ENCODE measurements at places on chromosomes 4 and X.
A peak's percentile ranks its signal among the peaks of the same experiment; 100 is the strongest.

DNA sequence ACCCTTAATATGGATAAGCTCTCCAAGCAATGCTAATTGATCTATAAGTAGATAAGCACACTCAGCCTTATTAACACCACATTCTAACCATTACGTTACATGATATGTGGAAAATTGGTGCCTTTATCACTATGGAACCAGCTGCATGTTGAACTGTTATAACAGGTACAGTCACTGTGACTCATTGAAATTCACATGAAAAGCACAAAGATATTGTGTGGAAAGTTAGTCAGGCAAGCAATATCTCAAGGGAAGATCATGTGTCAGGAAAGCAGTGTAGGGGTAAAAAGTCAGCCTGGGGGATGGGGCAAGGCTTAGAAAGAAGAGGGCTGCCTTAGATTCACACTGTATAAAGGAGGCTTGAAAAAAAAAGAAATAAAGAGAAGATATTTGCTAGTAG is 313.7 kb upstream of the SMIM31 start:
- DNase-seq, result no peak

- no peak for DNase-seq
Measured at GRCh38 chr4:104462641-104463040, 32.1 kb downstream of the CXXC4 start.

GRCh38 chr4:17667653-17668201 is 53.3 kb downstream of the MED28 start:
- DNase-seq, result no peak

- DNase-seq, result no peak
Measured at GRCh38 chr4:94038195-94038594, 169.5 kb upstream of the SMARCAD1 start.

- DNase-seq, result no peak
Measured at GRCh38 chr4:1542226-1542490, 135.9 kb upstream of the NKX1-1 start.

- no peak for DNase-seq
Measured at GRCh38 chr4:147725673-147726072, 6.2 kb upstream of the ARHGAP10 start.

DNA sequence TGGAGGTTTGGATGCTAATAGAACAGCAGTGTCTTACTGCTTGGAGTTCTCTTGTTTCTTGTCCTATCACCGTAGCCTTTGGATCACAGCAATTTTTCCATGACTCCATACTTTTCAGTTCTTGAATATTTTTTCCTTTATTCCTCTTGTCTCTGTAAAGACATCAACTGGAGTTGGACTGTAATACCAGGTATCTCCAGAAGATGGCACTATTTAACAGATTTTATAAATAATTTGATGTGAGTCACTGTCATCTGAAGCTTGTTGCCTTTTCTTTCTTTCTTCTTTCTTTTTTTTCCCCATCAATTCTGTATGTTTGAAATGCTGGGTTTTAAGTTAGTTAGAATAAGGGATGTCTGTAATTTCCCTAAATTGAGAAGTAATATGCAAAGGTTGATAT is 24.1 kb downstream of the HPRT1 start:
- DNase-seq, result peak; percentile 58

DNA sequence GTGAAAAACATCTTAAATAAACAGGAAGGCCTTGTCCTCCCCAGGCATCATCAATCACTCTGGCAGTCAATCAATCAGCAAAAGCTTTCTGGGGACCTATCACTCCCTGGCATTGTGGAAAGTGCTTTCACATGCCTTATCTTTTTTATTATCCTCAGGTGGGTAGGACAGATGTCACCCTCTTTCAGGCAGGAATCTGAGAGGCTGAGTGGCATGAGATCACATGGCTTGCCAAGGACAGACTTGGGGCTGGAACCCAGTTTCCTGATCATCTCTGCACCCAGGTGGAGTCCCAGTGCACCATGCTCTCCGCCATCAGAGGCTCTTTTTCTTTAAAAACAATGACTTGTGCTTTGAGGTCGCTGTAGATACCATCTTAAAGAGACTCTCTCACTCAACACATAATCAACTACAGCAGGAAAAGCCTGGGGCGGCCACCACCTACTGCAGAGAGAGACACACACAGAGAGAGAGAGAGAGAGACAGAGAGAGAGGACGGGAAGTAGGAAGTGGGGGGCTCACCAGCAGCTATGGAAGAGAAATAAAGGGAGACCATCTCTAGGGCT is 282.7 kb downstream of the PTTG2 start:
- DNase-seq, result no peak

GRCh38 chr4:100789991-100790390 is 272.2 kb upstream of the EMCN start:
- DNase-seq, result no peak

DNA sequence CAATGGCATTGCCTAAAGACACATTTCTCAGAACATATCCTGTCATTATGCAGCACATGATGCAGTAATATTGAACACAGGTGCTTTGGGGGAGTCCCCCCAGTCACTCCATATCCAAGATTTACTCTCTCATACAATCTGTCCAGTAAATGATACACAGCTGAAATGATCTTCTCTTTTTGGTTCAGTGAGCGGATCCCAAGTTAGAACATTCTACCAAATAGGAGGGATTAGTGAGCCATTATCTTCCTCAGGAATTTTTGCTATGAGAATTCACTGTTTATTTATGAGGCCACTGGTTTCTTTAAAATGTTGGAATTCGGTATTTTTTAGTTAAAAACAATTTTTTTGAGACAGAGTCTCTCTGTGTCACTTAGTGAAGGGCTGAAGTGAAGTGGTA is 96.5 kb downstream of the TRAPPC11 start:
- no peak for DNase-seq

DNA sequence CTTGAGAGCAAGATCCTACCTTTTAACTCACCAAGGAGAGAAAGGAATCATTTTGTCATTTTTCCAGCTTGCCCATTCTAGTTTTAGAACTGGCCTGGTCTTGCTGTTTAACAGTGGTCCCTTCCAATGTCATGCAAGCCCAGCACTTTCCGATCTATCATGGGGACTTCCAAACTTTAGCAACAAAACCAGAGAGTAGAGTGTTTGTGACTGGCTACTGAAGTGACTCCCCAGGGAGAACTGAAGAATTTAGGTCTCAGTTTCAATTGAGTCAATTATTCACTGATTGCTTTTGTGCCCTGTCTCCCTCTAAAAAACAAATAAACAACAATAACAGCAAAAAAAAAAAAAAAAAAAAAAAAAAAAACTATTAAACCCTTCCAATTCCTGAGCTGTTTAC is 108.3 kb downstream of the LHFPL1 start:
- no peak for DNase-seq

DNA sequence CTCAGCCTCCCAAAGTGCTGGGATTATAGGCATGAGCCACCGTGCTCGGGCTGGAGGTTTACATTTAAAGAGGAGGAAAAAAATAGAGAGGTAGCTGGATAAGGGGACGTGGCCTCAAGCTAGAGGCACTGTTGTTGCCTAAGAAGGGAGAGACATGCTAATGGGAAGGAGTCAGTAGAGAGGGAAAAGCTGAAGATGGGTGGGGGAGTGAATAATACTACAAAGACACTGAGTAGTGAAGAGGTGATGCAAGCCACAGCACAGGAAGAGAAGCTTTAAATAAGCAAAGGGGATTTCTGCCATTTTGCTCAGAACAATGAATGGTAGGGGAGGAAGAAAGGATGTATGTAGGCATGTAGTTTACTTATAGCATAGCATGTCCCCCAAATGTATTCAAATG is 11.5 kb upstream of the AP1S2 start:
- no peak for DNase-seq

DNA sequence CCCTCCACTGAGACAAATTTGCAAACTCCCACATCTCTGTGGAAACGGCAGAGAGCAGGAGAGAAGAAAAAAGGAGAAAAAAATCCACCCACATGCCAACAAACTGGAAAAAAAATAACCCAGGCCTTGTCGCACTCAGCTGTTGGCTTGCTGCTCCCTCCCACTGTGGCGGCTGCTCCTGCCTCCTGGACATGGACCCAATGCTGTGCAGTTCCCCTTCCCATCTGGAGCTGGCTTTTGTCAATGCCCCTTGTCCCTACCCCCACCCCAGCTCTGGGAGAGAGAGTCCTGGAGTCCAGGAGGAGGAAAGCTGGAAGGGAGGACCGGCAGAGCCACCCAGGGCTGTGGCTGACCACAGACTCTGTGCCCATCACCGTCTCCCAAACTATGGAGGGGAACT is 50.8 kb upstream of the IQSEC2 start:
- no peak for DNase-seq

- DNase-seq, result no peak
Measured at GRCh38 chrX:134020910-134021309, 35.5 kb upstream of the GPC3 start.

DNA sequence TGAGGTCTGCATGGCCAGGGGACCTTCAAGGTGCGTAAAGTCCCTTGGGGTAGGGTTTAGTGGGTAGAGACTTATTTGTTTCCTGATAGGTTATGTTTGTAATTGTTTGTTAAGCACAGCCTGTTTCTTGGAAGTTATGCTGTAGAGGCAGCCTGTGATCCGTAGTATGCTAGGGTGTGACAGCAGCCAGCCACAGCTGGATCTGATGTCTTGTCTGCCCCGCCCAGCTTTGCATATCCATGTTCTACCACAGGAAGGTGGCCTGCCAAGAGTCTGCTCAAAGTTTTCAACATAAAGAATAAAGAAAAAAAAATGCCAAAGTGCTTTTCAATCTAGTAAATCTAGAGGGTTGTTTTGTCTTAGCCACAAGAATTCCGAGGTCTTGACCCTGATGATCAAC is 19.1 kb upstream of the PRRG3 start:
- no peak for DNase-seq

DNA sequence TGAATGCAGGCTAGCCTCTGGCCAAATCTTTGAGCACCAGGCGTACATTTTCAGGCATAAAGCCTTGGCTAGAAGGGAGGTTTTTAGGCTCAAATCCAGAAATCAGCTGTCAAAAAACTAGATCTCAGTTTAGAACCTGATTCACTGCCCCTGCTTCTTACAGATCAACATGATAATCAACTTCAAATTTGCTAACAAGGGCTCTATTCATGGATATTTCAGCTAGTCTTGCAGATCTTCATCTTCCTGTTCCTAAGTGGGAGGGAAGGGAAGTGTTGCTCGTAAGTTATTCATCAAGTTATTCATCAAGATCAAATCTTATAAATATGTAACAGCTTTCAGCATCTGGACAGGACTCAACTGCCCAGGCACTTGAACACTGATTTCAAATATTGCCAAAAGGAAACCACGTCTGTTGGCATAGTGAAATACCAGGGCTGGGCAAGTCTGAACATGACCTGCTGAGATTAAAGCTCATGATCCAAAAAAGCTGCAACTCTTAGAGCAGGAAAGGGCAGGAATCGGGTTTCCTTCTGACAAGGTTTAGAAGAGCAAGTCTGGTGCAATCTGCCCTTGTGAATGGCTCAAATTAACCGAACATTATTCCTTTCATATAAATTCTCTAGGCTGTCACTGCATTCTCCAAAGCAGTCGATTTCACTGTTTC is 200.3 kb downstream of the PDGFC start:
- no peak for DNase-seq

DNA sequence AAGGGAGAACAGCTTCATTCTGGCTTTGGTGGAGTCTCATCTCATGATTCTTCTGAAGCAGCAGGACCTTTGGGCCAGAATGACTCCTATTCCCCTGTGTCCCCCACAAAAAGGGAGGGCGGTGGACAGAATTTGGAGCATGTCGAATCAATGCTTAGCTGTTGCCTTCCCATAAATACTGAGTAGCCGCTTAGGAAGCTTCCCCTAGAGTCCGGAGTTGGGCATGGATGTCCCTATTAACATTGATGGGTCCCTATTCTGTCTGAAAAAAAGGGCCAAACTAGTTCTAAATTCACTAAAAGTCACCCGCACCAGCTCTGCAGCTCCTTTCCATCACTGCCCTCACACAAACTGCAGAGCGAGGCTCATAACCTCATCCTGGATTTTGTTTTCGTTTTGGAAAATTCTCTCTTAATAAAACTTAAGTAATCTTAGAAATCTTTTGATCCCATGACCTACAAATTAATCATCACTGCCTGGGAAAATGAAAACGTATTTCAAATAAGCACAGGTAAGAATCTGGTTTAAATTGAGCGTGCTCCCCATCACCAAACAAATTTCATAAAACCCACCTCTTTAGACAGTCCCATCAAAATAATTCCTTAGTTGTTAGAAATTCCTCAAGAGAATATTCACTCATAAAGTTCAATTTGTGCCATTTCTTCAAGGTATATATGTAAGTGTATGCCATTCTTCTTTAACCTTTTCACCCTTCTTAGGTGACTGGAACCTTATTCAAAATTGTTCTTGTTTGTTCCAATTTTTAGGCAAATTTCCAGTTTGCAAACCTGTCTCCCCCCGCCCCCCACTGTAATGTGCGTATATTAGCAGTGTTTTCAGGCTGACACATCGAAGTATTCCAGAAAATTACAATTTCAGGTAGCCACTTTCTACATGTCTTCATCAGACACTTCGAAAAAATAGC is 53.3 kb upstream of the NKAP start:
- DNase-seq, result no peak

DNA sequence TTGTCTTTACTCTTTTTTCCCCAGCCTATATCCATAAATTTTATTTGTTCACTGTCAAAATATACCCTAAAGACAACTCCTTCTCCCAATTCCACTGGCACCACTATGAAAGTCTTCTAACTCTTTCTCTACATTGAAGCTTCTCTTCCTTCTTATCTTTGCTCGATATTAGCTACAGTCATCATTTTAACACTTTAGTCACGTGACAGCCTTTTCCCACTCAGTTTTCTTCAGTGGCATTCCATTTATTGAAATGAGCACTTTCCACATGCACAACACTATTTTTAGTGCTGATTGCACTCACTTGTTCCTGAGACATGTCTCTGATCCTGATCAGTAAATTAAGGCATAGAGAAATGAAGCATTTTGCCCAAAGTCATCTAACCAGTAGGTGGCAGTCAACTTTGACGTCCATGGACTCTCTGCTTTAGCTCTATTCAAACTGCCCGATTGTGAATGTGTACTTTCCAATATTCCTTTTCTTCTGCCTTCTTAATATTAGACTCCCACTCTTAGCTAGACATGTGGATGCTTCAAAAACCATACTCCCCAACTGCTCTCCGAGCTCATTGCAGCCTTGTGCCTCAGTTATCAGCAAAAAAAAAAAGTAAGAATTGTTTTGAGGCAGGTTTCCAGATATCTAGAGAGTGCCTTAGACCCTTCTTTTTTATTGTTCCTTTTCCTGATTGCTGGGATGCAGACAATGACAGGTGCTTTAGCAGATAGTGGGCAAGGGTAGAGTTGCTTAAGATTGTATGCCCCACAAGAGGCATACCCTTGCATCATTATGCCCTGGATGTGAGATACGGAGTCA is 394.4 kb upstream of the ADGRL3 start:
- no peak for DNase-seq

DNA sequence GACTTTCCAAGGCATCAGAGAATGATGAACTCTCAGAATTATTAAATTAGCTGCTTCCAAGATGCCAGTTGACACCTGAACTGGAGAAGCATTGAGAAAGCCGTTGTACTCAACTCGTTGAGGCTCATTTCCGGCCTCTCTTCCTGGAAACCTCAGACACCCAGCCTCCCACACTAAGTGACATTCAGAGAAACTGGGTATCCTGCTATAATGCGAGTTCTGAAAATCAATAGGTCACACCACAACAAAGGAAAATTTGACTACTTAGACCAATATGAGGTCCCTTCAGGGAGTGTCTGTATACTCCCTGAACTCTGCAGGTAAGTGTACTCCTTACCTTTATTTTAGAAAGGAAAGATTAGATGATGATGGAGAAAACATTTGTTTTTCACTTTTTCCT is 51.2 kb downstream of the ENPEP start:
- no peak for DNase-seq
